ENCODE measurements at places on chromosomes 7 and 10.

GRCh38 chr7:22179442-22179879 is 177.5 kb downstream of the RAPGEF5 start:
- DNase-seq = no peak

- no peak for DNase-seq
Measured at GRCh38 chr10:3834404-3834803, 49.4 kb upstream of the KLF6 start.

DNA sequence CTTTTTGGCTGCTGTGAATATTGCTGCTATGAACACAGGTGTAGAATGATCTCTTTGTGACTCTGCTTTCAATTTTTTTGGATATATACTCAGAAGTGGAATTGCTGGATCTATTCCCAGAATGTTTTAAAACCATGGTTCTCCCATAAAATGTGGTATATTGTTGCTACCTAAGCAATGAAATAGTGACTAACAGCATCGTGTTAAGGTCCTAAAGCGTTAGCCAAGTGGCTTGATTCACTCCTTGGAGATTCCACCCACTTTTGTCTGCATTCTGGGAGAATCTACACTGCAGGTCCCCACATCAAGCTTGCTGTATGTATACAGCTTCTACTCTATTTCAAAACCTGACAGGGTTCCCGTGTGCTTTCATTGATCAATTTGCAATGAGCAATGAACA is 105.6 kb downstream of the CDK6 start:
- no peak for DNase-seq

GRCh38 chr10:103613616-103614015 is 120.1 kb downstream of the NEURL1 start:
- no peak for DNase-seq

GRCh38 chr7:20998309-20998708 is 211.6 kb upstream of the SP8 start:
- DNase-seq = no peak

- DNase-seq = peak; percentile 12
Measured at GRCh38 chr10:75547391-75548298, 116.2 kb downstream of the LRMDA start.

DNA sequence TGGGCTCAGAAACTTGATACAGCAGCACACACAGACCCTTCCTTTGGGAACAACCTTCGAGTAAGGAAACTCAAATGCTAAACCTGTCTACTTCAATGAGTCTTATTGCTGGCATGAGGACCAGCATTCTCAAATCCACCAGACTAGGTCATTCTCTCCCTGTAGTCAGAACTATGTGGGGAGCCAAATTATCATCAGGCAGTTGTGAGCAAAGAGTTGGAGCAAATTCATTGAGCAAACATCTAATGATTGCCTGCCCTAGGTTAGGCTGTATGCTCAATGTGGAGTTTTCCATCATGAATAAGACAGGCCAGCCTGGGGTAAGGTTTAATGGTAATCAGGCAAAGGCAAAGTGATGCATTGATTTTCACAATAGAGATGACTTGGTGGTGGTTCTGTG is 3.6 kb downstream of the EPDR1 start:
- DNase-seq = no peak

GRCh38 chr10:24701447-24701846 is 22.2 kb downstream of the ARHGAP21 start:
- DNase-seq = no peak

- DNase-seq = no peak
Measured at GRCh38 chr10:15719899-15720634, at the start of gene ITGA8. Gene ITGA8, minus strand, starts transcription at chr10:15719922. Its CDS starts 151 bp downstream, at chr10:15719771.

DNA sequence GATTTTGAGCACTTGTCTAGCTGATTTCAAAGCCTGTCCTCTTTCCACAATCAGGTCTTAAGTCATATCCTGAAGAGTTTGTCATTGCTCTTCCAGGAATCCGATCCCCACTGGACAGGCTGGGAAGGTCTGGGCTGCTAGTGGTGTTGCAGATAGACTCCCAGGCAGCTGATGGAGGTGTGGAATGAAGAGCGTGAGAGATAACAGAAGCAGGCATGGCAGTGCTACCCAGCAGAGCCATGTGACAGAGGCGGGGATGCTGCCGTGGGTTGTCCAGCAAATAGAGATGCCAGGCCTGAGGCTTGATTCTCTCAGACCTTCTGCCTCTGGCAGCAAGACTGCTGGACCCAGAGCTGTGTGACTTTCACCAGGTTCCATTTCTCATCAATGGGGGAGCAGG is 116.5 kb upstream of the EEPD1 start:
- no peak for DNase-seq

DNA sequence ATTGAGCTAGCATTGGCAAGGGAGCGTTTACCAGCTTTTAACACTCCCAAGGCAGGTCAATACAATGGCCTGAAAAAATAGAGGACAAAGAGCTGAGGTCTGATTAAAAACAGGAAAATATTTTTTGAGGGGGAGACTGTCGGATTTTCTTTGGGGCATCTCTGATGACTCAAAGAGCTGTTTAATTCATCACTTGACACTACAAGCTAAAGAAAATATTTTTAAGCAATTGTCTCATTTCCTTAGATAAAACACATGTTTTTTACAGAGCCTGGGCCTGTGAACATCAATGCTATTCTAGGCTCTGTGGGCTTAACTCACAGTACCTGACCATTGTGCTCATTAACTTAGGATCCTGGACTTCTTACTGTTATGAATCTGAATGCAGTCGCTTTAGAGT is 100.8 kb downstream of the NRP1 start:
- DNase-seq = no peak

- DNase-seq = no peak
Measured at GRCh38 chr7:128362670-128363069, 1.2 kb upstream of the PRRT4 start.

GRCh38 chr10:18087355-18087754 is 52.9 kb upstream of the CACNB2 start:
- DNase-seq = no peak

DNA sequence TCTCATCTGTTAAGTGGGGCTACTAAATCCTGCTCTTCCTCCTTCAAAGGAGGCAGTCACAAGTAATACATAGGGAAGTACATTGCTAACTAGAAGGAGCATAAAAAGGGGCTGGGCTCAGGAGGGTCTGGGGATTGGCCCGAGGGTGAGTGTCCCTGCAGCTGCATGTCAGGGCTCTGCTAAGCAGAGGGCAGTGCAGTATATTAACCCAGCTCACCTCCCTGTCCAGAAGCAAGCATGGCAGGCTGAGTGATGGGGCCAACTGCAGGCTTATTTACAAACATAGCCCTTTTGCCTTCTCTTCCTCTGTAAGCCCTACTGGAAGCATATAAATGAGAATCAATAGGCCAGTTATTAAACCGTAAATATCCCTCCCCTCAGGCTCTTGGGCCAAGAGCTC is 143.2 kb upstream of the PCBD1 start:
- no peak for DNase-seq

DNA sequence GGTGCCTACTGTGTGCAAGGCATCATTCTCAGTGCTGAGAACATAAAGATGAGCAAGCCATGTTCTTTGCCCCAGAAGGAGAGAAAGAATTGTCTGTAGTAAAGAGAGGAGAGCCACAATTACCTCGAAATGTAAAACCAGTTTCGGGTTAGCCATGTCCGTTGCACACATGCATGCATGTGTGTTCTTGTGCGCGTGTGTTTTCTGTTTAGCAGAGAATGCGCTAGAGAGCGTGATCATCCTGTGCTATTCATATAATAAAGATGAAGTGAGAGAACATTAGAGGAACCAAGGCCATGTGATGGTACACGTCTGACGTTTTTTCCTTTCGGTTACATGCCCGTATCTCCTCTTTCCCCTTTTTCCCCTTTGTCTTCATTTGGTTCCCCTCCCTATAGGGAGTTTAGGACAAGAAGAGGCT is 158.2 kb downstream of the CELF2 start:
- no peak for DNase-seq

DNA sequence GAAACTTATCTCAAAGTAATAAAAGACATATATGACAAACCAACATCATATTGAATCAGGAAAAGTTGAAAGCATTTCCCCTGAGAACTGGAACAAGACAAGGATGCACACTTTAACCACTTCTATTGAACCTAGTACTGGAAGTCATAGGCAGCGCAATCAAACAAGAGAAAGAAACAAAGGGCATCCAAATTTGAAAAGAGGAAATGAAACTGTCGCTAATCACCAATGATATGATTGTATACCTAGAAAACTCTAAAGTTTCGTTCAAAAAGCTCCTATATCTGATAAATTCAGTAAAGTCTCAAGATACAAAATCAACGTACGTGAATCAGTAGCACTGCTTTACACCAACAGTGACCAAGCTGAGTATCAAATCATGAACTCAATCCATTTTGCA is 137.7 kb upstream of the TEX47 start:
- DNase-seq = no peak

GRCh38 chr10:98460837-98461499 is 14.2 kb upstream of the HPS1 start:
- DNase-seq = peak; percentile 56

DNA sequence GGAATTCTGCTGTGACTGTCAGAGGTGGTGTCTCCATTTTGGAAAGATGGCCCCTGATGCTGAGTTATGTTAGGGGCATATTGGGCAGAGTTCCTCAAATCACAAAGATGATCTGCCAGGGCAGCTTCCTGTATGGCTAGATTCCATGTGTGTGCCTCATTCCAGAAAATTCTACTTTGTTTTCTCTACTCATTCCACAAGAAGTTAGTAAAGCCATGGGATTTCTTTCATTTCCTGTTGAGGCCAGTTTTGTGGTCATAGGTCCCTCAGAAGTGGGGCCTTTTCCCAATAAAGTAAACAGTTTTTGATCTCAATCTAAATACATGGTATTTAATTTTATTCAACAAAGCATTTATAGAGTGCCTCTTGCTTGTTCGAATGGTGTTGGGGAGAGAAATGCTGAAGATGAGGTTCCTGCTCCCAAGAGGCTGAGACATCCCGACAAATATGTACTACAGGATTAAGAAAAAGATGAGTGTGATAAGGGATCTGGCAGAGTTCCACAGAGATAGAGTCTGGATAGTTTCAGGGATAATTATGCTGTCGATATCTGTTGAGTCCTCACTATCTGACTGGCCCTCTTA is 33.0 kb downstream of the MINDY4 start:
- peak; percentile 83 for DNase-seq

DNA sequence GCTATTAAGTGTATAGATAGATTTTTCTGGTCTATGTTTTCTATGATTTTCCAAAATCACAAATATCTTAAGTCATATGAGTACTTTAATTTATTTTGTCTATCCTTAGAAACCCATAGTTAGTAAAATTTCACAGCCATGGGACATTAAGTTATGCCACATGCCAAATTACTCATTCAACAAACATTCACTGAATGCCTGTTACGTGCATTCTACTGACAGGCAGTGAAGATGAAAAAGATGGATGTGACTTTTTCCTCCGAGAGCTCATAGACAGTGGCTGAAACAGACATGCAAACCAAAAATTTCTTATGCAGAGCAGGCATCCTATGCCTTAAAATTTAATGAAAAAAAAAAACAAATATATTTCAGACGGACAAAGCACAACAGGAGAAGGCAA is 84.9 kb downstream of the CHRM2 start:
- peak; percentile 66 for DNase-seq

DNA sequence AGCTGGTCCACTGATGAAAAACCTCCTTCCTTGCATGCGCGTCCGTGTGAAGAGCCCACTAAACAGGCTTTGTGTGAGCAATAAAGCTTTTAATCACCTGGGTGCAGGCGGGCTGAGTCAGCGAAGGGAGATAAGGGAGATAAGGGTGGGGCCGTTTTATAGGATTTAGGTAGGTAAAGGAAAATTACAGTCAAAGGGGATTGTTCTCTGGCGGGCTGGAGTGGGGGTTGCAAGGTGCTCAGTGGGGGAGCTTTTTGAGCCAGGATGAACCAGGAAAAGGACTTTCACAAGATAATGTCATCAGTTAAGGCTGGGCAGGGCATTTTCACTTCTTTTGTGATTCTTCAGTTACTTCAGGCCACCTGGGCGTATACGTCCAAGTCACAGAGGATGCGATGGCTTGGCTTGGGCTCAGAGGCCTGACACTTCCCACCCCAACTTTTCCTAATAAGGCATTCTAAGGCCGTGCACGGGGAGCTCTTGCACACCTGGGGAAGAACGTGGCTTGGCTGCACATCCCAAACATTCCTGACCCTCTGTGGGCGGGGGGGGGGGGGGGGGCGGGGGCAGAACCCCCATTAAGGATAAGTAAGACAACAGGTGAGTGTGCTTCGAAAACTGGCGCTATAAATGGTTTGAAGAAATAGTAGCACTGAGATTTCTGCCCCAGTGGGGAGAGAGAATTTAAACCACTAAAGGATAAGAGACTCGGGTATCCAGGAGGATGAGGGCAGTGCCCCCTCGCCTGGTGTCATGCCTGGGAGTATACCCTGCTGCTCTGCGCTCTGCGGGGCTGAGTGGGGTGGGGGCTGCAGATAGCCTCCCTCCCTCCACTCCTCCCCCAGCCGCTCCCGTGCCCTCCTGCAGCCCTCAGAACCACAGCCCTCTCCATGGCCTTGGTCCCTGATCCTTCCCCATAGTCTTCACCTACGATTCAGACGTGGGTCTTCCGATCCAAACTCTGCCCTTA is 217.6 kb downstream of the MLLT10 start:
- DNase-seq = no peak

- no peak for DNase-seq
Measured at GRCh38 chr10:11330383-11331045, 280.9 kb downstream of the USP6NL start.

GRCh38 chr7:30851651-30852307 is 59.9 kb upstream of the AQP1 start:
- no peak for DNase-seq

All from AG04449 (cell line).